ENCODE measurements at places on chromosomes 12 and 14. TPM values are rescaled to one million over a fixed set of nuclear protein-coding genes. Genes with fewer than 3 reads are reported as not detected.

KIF26A gene
- total RNA-seq: not detected

- DNase-seq: no peak
Measured at GRCh38 chr12:51751661-51752060, 96.9 kb downstream of the FIGNL2 start.

- DNase-seq: peak; percentile 89
Measured at GRCh38 chr12:95623554-95624170, 72.4 kb upstream of the USP44 start.

TSHR gene
- total RNA-seq: not detected

GRCh38 chr12:45089411-45090075, 38.6 kb upstream of the DBX2 start:
- no peak for DNase-seq

- DNase-seq: no peak
Measured at GRCh38 chr12:31315044-31315715, 10.8 kb downstream of the SINHCAF start.

PDE3A gene
- 0.43 TPM for total RNA-seq

GRCh38 chr14:71108398-71109119, 201.3 kb downstream of the PCNX1 start:
- DNase-seq: no peak

GRCh38 chr12:119479121-119479561, 114.4 kb upstream of the TMEM233 start:
- DNase-seq: no peak

- no peak for DNase-seq
Measured at GRCh38 chr14:104755621-104756020, 2.7 kb downstream of the SIVA1 start.

SLC39A2 gene
- total RNA-seq: not detected

DNA sequence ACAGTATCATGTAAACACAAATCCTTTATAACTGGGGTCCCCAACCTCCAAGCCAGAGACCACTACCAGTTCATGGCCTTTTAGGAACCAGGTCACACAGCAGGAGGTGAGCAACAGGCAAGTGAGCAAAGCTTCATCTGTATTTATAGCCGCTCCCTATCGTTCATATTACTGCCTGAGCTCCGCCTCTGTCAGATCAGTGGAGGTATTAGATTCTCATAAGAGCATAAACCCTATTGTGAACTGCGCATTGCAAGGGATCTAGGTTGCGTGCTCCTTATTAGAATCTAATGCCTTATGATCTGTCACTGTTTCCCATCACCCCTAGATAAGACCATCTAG, 49.9 kb downstream of the LRP6 start:
- no peak for DNase-seq

- no peak for DNase-seq
Measured at GRCh38 chr14:30751646-30752416, 122.5 kb upstream of the COCH start.

GRCh38 chr12:89690925-89691324, 17.7 kb downstream of the ATP2B1 start:
- peak; percentile 51 for DNase-seq

DNA sequence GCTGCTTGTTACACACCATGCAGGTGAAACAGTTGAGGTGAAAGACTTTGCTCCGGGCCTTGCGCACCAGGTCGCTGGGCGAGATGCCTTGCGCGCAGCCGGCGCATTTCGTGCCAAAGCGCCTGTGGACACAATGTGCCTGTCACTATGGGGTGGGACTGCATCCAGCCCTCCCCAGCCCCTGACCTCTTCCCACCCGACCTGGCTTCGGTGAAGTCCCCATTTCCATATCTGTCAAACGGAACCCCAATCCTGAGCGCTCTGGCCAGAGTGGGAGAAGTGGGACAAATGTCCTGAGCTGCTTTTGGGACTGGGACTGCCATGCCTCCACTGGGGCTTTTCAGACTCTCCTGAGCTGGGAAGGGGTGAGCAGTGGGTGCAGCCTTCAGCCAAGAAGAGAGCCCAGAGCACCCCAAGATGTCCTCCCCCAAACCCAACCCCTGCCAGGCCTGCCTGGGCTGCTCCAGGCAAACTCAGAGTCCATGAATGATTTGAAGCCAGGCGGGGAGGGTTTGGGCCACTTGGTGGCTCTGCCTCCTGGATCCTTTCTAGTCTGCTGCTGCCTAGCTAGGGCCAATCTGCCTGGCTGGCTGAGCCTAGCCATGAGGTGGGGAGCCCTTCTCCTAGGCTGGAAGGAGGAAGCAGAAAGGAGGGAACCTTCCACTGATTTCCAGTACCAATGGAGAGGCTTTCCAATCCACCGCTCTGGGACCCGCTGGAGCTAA, 2.3 kb downstream of the LHX5 start:
- no peak for DNase-seq

- DNase-seq: no peak
Measured at GRCh38 chr14:38737686-38738407, 365.2 kb downstream of the SEC23A start.

SELPLG gene
- 6.1 TPM for total RNA-seq

CLEC12A gene
- total RNA-seq: not detected

GRCh38 chr12:8697476-8698131, at the start of gene RIMKLB:
Gene RIMKLB, plus strand, starts transcription at chr12:8697991. Its CDS starts 15,876 bp downstream, at chr12:8713867.
- peak; percentile 92 for DNase-seq

GRCh38 chr12:52295663-52296062, 4.3 kb upstream of the KRT81 start:
- peak; percentile 45 for DNase-seq

DNA sequence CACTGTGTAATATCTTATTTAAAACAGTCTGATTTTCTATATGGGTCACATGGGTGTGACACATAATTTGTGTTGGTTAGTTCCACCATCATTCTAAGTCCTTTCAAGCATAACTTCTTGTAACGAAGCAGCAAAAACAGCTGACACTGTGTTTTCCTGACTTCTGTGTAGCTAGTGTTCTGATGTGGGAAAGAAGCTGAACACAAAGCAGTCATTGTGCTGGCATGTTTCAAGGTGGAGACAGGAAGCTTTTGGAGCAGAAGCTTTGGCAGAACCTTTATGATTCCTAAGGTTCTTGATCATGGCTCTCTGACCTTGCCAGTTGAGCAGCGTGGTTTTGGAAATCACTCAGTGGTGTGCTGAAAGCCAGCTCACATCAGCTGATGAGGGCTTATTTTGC, 351.7 kb upstream of the MDGA2 start:
- DNase-seq: no peak

DIP2B gene
- 17.9 TPM for total RNA-seq

DNA sequence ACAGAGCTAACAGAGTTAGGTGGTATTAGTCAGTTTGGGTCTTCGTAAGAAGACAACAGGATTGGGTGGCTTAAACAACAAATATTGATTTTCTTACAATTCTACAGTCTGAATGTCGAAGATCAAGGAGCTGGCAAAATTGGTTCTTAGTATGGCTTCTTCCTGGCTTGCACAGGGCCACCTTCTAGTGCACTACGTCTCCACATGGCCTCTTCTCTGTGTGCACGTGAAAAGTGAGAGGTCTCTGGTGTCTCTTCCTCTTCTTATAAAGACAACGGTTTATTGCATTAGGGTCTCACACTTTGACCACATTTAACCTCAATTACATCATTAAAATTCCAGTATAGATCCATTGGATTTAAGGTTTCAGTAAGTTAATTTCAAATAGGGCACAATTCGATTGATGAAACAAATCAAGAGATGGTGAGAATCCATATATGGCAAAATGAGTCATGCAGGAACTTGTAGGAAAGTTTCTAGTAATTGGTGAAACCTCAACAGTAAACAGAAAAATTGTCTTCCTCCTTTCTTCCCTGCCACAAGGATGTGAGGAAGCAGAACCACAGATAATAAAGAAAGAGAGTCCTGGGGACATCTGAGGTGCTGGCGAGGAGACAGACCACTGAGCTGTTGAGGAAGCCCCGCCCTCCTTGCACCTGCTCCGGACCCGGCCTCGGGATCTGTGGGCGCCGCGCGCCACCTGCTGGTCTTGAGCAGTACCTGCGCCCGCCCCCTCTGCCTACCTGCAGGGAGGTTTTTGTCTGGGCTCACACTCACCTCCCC, 846.7 kb downstream of the TMEM121 start:
- DNase-seq: peak; percentile 8

GRCh38 chr12:124898923-124899294, 15.5 kb downstream of the UBC start:
- no peak for DNase-seq

TMTC1 gene
- total RNA-seq: 25.3 TPM

SRP54 gene
- 90.8 TPM for total RNA-seq

OR6C76 gene
- not detected for total RNA-seq

DNA sequence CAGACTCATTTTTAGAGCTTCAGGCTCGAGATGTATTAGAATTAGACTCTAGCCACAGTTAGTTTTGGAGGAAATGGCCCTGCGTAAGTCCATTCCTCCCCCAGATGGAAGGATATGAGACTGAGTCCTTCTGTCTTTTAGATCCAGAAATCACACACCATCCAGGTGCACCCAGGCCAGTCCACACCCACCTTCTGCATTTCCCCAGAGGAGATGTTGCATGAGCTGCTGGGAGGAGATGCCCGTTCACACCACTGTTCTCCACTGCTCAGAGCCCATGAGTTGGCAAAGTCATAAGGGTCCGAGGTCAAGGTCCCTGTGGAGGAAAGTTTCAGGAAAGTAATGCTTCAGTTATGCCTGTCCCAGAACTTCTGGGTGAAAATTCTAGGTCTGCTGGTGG, 29.2 kb downstream of the VWF start:
- DNase-seq: no peak

PPP1R3E gene
- 4.3 TPM for total RNA-seq

DNA sequence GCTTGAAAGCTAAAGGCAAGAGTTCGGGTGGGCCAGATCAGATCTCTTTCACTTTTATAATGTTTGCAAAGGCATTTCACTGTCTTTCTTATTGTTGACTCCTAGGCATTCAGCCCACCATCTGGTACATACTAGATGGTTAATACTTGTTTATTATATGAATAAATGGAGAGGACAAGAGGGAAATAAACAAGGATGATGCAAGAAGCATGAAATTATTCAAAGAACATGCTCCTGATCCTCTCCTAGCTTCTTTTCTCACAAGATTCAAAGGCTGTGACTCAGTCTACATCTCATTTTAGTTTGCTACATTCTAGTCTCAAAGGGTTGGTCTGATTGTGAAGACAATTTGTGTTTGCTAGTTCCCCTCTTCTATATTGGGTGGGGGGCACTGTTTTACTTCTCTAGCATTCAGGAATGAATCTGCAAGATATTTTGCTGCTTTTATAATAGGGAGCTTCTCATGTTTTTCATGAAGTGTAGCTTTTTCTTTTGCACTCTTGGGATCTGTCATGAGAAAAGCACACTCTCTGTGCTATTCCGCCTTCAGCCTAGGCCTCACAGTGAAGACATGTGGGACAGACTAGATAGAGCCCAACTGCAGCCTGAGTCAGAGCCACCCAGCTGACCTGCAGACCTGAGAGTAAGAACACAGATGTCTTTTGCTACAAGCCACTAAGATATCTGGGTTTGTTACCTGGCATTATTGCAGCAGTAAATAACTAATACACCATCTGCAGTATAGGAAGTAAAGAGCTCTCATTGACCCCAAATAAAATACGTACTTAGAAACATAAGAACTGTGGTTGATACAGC, 65.7 kb downstream of the PTHLH start:
- peak; percentile 45 for DNase-seq

RD3L gene
- total RNA-seq: not detected

DNA sequence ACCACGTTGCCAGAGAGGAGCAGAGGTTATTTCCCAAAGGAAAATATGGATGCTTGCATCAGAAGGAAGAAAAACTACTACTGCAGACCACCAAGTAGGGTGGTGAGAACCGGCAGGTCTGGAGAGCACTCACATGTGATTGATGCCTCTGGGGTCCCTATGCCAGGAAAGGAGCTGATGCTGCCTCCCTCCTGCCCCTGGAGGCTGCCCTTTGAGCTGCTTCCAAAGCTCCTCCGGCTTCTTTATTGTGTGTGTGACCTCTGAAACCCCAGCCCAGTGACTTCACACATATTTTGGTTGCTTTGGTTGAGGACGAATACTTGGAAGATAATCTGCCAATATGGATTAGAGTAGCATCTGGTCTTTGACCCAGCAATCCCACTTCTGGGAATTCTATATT, 133.4 kb downstream of the AACS start:
- DNase-seq: no peak

GRCh38 chr12:85920324-85920947, 46.3 kb downstream of the NTS start:
- DNase-seq: peak; percentile 45

RERGL gene
- 0.51 TPM for total RNA-seq

MYF6 gene
- not detected for total RNA-seq

BCL7A gene
- total RNA-seq: 4.2 TPM

UTP20 gene
- 15.4 TPM for total RNA-seq

DNA sequence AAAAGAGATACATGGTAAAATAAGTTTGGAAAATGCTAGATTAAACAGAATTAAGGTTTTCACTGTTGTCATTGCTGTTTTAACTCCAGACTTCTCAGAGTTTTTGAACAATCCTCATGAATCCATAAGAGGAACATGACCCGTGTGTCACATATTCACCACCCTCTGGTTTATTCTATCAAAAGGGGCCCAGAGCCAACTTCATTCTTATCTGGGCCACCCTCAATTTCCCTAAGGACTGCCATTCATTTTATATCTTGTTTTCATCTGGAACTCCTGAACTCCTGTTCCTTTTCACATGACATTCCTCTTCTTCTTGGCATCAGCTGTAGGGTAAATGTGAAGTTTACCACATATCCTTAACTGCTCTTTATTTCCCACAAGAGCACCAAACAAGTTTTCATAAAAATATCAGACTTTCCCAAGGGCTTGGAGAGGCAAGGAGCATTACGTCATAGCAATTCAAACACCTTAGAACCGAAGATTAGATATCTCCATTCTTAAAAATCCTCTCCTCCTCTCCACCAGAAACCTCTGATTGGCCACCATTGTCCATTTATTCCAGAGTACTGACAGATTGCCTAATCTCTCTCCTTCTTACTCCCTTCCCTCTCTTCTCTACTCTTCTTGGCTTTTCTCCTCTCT, 225.2 kb downstream of the SEC23A start:
- DNase-seq: no peak

GRCh38 chr14:51180577-51180976, 59.5 kb upstream of the TMX1 start:
- no peak for DNase-seq

KERA gene
- not detected for total RNA-seq

- DNase-seq: no peak
Measured at GRCh38 chr12:96879301-96879700, 27.8 kb upstream of the NEDD1 start.

DNA sequence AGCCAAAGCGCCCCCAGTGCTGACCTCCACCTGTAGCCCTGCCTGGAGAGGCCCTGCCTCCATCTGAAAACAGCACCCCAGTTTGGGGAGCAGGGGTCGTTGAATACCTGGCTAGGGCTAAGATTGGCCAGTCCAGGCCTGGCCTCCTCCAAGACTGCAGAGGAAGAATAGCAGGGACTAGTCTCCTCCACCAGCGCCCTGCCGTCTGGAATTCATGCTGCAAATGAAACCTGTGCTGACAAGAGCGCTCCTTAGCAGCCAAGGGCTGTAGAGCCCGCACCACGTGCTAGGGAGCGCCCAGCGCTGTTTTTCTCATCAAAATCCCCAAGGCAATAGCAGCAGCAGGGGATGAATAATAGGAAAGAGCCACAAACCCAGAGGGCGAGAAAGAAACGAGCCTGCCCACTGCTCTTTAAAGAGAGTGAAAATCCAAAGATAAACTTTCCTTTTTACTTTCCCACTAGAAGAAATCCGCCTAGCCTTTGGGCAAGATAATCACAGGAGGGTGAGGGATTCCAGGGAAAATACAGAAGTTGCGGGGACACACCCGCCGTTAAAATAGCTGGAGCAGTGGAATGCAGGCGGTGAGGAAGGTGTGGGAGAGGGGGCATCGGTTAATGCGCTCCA, 3.3 kb downstream of the COL2A1 start:
- DNase-seq: peak; percentile 86

- DNase-seq: no peak
Measured at GRCh38 chr12:6962285-6963015, 8.0 kb downstream of the PHB2 start.

NKX2-1 gene
- not detected for total RNA-seq
